Breast epithelium (tissue), 4 donors: ENCODE measurements at places on chromosomes 13 and 19. TPM values are rescaled to one million over a fixed set of nuclear protein-coding genes. Genes with fewer than 3 reads are reported as not detected.

The TMTC4 gene
- total RNA-seq = 16.8 TPM

The NCLN gene
- 34.7 TPM for total RNA-seq

The ADM5 gene
- 1.3 TPM for total RNA-seq

The EBI3 gene
- total RNA-seq = 0.66 TPM

The FFAR3 gene
- total RNA-seq = 0.33 TPM

The PNMA8C gene
- total RNA-seq = 0.98 TPM

The ATP8A2 gene
- under 0.01 TPM for total RNA-seq

The CEACAM4 gene
- total RNA-seq = not detected

The B3GLCT gene
- total RNA-seq = 7.5 TPM

DNA sequence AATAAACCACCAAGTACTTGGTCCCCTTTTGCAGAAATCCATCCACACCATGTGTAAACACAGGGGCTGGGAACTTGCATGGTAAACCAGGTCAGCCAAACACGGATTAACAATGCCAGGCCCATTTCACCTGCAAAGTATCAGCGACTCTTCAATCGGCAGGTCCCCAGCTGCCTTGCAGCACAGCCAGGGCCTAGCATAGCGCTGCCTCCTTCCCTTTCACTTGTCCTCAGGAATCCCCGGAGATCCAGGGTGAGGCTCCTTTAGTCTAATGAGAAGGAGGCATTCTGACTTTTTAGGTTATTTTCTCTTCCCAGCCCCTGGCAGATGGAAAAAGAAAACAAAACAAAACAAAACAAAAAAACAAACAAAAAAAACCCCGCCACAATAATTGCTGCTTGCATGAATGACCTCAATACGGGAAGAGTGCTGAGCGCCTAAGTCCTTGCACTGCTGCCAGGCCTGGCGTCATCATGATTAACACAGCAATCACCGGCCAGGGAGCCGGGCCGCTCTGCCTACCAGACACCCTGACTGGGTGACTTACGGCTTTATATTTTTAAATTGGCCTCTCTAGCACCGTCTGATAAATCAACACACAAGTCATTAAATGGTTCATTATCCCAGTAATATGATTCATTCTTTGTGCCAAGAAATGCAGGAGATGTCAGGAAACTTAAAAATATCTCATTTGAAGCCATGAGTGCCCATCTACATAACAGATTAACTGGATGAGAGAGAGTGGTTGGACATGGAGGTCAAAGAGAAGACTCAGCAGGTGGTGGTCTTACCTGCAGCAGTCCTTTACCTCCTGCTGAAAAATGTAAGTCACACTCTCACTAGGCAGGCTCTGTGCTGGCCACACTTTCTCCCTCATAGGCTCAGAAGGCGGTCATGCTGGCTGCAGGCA, 692.7 kb downstream of the UQCRFS1 start:
- no peak for DNase-seq

GRCh38 chr13:113801289-113801961, 42.4 kb downstream of the TMEM255B start:
- no peak for DNase-seq

DNA sequence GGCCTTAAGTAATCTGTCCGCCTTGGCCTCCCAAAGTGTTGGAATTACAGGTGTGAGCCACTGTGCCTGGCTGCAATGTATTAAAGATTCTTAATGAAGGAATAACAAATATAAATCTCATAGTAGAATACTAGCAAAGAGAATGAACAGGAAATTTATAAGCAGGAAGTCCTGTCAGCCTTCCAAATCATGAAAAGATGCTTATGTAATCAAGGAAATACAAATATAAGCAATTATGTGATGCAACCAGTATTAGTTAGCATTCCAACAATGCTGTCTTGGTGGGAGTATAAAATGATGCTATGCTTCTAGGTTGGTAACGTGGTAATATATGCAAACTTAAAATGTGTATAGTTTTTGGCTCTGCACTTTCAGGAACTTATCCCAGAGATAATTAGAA, 133.8 kb downstream of the PDS5B start:
- DNase-seq = no peak

GRCh38 chr13:30147421-30147820, 159.9 kb downstream of the KATNAL1 start:
- no peak for DNase-seq

- DNase-seq = no peak
Observed at GRCh38 chr13:38167164-38167822, 182.4 kb upstream of the UFM1 start.

GRCh38 chr13:38981096-38981495, 9.5 kb downstream of the STOML3 start:
- DNase-seq = no peak

- peak; percentile 87 for DNase-seq
Observed at GRCh38 chr19:38949580-38950367, 19.0 kb downstream of the MRPS12 start.

- no peak for DNase-seq
Observed at GRCh38 chr13:65914716-65915115, 1315.4 kb downstream of the PCDH9 start.

GRCh38 chr19:33273881-33274662, 28.3 kb downstream of the CEBPA start:
- DNase-seq = no peak

DNA sequence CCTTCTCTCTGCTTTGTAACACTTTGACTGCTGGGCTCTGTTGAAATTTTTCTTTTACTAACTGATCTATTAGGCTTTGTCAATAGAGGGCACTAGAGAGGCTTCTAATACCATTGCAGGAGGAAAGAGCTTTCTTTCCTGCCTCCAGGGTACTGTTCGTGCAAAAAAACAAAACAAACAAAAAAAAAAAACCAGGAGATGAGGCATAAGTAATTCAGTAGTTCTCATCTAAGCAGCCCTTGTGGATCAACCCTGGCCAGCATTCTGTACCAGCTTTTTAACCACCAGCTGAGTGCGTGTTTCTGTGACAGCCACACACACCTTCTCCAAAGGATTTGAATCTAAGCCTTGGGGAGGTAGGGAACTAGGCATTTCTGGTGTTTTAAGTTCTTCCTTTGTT, 1707.6 kb upstream of the SLC10A2 start:
- no peak for DNase-seq

DNA sequence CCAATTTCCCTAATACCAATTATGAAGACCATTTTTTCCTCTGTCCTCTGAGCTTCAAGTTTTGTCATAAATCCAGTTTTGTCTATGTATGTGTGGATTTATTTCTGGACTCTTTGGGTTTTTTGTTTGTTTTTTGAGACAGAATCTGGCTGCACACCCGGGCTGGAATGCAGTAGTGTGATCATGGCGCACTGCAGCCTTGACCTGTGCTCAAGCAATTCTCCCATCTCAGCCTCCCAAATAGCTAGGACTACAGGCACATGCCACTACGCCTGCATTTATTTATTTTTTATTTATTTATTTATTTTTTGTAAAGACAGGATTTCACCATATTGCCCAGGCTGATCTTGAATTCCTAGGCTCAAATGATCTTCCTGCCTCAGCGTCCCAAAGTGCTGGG, 45.3 kb upstream of the GTF3A start:
- no peak for DNase-seq

GRCh38 chr13:72198967-72199560, 332.1 kb upstream of the DACH1 start:
- no peak for DNase-seq

- DNase-seq = no peak
Observed at GRCh38 chr13:71460211-71460610, 406.8 kb downstream of the DACH1 start.

DNA sequence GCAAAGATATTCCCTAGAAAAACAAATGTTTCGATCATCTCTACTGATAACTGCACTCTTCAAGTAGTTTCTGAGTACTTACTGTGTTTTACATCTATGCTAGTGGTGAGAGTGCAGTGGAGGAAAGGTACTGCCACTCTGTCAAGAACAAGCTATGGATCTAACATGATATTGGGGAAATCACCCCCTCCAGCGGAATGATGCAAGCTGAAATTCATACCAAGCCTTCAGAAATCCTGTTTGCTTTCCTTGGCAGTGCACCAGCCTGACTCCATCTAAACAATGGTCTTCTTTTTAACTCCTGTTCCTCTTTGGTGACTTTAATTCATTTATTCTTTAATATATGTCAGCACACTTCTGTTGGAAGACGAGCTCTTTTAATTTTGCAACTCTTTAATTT, 238.0 kb downstream of the PCDH9 start:
- no peak for DNase-seq

DNA sequence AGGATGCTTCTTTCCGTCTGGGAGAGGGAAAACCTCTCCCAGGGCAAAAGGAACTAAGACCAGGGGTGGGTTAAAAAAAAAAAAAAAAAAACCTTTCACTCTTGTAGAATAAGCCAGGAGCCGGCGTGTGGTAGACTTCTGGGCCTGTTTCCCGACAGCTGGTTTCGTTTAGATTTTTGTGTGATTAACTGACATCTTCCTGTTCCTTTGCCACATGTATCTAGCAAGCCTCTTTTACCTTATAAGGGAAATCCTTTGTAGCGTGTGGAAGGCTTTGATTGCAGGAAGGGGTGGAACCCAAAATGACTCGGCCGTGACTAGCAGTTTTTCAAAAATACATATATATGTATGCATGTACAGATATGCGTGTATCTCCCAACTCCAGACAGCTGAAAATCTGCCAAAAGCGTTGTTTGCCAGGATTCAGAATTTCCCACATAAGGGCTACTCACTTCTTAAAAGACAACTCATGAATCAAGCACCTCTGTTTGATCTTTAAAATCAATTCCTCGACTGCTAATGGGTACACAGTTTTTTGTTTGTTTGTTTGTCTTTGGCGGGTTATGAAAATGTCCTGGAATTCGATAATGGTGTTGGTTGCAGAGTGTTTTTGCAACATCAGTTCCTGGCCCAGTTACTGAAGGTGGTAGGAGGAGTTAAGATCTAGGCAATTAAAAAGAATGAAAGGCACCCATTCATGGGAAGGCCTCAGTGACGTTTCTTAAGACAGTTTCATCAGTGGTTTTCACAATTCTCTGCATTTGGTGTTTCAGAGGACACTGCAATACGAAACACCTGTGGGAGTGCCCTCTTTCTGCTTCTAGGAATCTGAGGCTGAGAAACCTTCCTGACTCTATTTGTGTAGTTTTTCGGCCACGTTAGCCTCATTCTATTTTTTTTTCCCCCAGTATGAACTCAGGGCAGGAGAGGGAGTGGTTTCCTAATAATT, 2.7 kb downstream of the TPM4 start:
- DNase-seq = peak; percentile 55

DNA sequence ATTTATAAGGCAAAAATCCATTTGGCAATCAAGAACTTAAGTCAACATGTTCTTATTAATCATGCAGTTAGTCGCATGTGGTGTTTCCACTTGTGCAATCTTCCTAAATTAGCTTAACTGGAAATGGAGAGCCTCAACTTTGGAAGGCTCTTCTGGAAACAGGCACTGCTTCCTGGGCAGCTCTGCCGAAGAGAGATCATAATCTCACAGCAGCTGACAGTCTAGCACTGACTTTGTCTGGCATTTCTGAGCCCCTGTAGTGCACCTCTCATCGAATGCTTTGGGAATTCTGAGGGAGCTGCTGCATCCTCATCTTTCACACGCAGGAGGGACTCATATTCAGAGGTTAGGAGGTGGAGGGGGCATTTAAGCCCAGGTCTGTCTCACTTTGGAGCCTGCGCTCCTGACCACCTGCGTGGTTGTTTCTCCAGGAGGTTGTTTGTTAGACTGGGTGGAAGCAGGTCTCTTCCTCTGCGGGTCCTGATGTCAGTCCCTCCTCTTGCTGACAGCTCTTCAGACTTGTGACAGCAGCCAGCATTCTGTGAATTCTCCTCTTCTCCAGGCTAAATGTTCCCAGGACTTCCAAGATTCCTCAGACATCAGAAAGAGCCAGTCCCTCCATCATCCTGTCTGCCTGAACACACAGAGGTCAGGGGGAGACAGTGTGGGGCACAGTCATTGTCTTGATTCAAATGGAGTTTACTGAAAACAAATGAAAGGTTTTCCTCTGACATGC, 100.4 kb upstream of the GJB6 start:
- no peak for DNase-seq

- DNase-seq = peak; percentile 24
Observed at GRCh38 chr19:30074096-30074495, 132.1 kb downstream of the URI1 start.

GRCh38 chr13:74867460-74867859, 614.5 kb downstream of the TBC1D4 start:
- no peak for DNase-seq

DNA sequence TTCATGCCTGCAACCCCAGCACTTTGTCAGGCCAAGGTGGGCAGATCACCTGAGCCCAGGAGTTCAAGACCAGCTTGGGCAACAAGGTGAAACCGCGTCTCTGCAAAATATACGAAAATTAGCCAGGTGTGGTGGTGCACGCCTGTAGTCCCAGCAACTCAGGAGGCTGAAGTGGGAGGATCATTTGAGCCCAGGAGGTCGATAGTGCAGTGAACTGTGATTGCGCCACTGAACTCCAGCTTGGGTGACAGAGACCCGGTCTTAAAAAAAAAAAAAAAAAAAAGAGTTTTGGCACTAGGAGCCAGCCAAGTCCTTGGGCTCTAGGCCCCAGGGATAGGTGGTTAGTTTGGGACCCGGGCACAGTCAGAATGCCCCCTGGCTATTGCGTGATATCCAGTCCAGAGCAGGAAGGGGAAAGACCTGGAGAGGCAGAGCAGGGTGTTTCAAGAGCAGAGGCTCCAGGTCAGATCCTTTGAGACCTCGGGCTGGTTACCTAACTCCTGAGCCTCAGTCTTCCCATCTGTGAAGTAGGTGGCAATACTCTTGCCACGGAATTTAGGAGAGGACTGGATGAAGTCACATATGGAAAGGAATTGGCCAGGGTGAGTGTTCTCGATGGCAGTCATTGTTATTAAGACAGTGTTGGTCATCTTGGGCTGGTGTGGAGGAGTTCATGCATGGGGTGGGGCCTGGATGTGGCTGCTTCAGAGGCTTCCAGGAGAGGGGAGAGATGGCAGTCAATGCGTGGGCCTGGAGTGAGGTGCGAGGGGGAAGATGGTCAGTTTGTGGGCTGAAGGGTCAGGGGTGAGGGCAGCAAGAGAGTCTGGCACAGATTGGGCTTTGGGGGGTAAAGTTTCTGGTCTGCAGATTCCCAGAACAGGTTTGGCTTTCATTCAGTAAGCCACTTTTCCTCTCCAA, 2.8 kb downstream of the PPP1R37 start:
- DNase-seq = no peak

GRCh38 chr19:57888107-57888559, 704 bp downstream of the ZNF814 start:
- DNase-seq = no peak

GRCh38 chr13:25080773-25081172, 15.2 kb upstream of the PABPC3 start:
- DNase-seq = no peak

DNA sequence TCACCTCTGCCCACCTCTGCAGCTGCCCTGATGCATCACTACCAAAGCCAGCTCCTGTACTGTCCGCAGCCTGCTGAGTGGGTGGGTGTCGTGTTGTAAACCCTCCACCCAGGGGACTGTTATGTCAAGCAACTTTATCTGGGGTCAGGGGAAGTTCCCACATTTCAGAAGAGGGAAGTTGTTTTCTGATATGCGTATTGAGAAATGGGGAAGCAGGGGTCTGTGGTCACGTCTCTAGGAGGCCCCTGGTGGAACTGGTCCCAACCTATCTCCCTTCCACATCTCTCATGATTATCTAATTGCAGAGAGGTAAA, 31.2 kb downstream of the CLEC17A start:
- no peak for DNase-seq
